ENCODE measurements at places on chromosomes 2 and 18. TPM values are rescaled to one million over a fixed set of nuclear protein-coding genes. Genes with fewer than 3 reads are reported as not detected.

The CCDC121 gene
- total RNA-seq: 5.3 TPM

The MFSD2B gene
- total RNA-seq: 1.8 TPM

The GREB1 gene
- 5.1 TPM for total RNA-seq

The DSC3 gene
- total RNA-seq: 5.7 TPM

The TLX2 gene
- total RNA-seq: not detected

The ALPI gene
- not detected for total RNA-seq

The CYRIA gene
- 17.4 TPM for total RNA-seq

The FZD7 gene
- total RNA-seq: 24.2 TPM

The IL37 gene
- total RNA-seq: not detected

The SCN7A gene
- total RNA-seq: 5.0 TPM

The ABCA12 gene
- 0.44 TPM for total RNA-seq

The MAB21L4 gene
- total RNA-seq: 2.5 TPM

The TMEM247 gene
- not detected for total RNA-seq

The FBLN7 gene
- total RNA-seq: 8.9 TPM

The LIMS3 gene
- 1.1 TPM for total RNA-seq

The CKAP2L gene
- total RNA-seq: 1.2 TPM

The YWHAQ gene
- 225 TPM for total RNA-seq

The D2HGDH gene
- total RNA-seq: 67.7 TPM

The ICA1L gene
- 35.9 TPM for total RNA-seq

The CTAGE1 gene
- total RNA-seq: not detected

The ALLC gene
- total RNA-seq: not detected

The HOXD1 gene
- total RNA-seq: 11.1 TPM

The CACNB4 gene
- total RNA-seq: 3.3 TPM

The UGT1A10 gene
- total RNA-seq: 3.0 TPM

The CXCR1 gene
- not detected for total RNA-seq

The C2orf15 gene
- total RNA-seq: 4.9 TPM

The AGXT gene
- total RNA-seq: 0.31 TPM

The EMILIN1 gene
- 65.8 TPM for total RNA-seq

The KIF1A gene
- total RNA-seq: 1.2 TPM

The CD8A gene
- 10.9 TPM for total RNA-seq

The CCDC102B gene
- 9.1 TPM for total RNA-seq

The PREPL gene
- 72.2 TPM for total RNA-seq

The OSR1 gene
- total RNA-seq: 34.7 TPM

The DPP10 gene
- total RNA-seq: 1.0 TPM

The DNAH7 gene
- 5.5 TPM for total RNA-seq

The SCYGR7 gene
- total RNA-seq: not detected

The SCN2A gene
- total RNA-seq: 0.29 TPM

The INPP1 gene
- total RNA-seq: 50.7 TPM

The RAB17 gene
- 24.2 TPM for total RNA-seq

The COL4A3 gene
- total RNA-seq: 23.3 TPM

The LYG2 gene
- total RNA-seq: not detected

The GDF7 gene
- total RNA-seq: 11.0 TPM

The THSD7B gene
- total RNA-seq: 7.6 TPM

The TBR1 gene
- not detected for total RNA-seq

The ASAP2 gene
- total RNA-seq: 42.1 TPM

The GFPT1 gene
- 55.3 TPM for total RNA-seq

The SMIM21 gene
- not detected for total RNA-seq

The TNP1 gene
- not detected for total RNA-seq

The FOXD4L1 gene
- total RNA-seq: 0.39 TPM

The LYPD6 gene
- total RNA-seq: 12.2 TPM

The KIAA2012 gene
- not detected for total RNA-seq

The STRN gene
- total RNA-seq: 26.7 TPM

The NAPG gene
- 50.2 TPM for total RNA-seq

The PROKR1 gene
- not detected for total RNA-seq

The UGT1A8 gene
- 4.4 TPM for total RNA-seq

The RSAD2 gene
- total RNA-seq: 4.4 TPM

The FRZB gene
- total RNA-seq: 11.8 TPM

The FHOD3 gene
- 25.7 TPM for total RNA-seq

The GPR45 gene
- not detected for total RNA-seq
